ENCODE measurements at places on chromosomes 2 and 18. TPM values are rescaled to one million over a fixed set of nuclear protein-coding genes. Genes with fewer than 3 reads are reported as not detected.
A peak's percentile ranks its signal among the peaks of the same experiment; 100 is the strongest.

Gene PHOSPHO2
- 22.0 TPM for total RNA-seq

- H3K27ac ChIP-seq = no peak overlapping the region
- no peak overlapping the region for H3K4me3 ChIP-seq
- H3K36me3 ChIP-seq = peaks cover 98% of the 10 kb centered on the region
These were observed 11.9 kb downstream of the GPN1 start for GRCh38 chr2:27640722-27641245.

DNA sequence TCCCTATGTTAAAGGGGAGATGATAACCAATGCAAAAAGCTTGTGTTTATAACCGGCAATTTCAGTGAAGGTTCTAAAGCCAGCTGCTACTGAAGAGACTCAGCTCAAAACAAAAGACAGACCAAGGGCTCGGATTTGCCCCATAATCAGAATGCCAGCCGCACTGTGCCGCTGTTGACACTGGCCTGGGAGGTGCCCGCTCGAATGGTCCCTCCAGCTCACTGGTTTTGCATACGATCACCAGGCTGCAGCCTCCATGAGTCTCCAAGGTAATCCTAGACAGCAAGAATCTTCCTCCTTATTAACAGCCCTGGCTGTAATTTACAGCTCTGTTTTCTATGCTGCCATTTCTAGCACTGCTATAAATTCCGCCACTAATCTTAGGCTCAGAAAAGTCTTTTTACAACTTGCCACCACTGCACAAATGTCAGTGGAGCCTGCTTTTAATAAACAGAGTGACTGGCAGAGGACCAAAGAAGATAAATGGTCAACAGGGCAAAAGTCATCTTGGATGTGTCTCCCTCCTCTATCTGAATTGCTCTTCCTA lies 155.7 kb upstream of the SH3BP4 start:
- H3K36me3 ChIP-seq = no peaks in the 10 kb centered on the region
- H3K4me1 ChIP-seq = peaks cover 13% of the 10 kb centered on the region
- no peak for DNase-seq
- no peaks in the 10 kb centered on the region for H3K27me3 ChIP-seq
- H3K4me3 ChIP-seq = no peak overlapping the region

Gene CRIM1
- total RNA-seq = 46.5 TPM

DNA sequence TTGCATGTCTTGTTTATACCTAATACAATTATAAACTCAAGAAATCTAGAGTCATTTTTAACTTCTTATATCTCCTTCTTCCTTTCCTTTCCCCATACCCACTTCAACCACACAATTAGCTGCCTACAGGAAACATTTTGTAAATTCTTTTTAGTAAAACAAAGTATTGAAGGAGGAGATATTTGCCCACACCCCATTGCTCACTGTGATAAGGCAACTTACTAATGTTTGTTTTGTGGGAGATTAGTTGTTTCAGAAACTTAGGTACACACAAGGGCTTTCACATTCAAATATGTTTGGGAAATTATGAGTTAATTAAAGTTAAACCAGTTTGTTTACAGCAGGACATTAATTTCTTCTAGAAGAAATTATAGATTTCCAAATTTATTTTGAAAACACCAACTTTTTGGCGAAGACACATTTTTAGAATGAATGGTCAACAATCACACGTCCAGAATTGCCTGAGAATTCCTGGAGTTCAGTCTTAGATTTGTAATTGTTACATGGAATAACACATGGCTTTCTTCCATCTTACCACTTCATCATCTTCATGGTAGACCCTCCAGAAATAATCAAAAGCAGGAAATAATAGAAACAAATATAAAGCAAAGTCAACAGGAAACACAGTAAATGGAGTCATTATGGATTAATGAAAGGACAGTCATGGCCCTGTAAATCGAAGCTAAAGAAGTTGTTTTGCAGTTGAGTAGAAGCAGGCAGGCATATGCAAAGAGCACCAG lies 62.5 kb upstream of the RAB27B start:
- no peak overlapping the region for H3K4me3 ChIP-seq
- H3K27ac ChIP-seq = peak overlapping the region; percentile 76
- no peaks in the 10 kb centered on the region for H3K27me3 ChIP-seq
- H3K4me1 ChIP-seq = peaks cover 21% of the 10 kb centered on the region
- peak; percentile 75 for DNase-seq
- H3K36me3 ChIP-seq = no peaks in the 10 kb centered on the region

Gene CHRNG
- total RNA-seq = not detected

Measured in stomach (tissue), 19 donors.